ENCODE measurements at places on chromosomes 6 and 20.

GRCh38 chr6:104218116-104218515, 641.6 kb downstream of the HACE1 start:
- H3K27ac ChIP-seq, result no peak overlapping the region
- H3K27me3 ChIP-seq, result no peaks in the 10 kb centered on the region
- H3K4me1 ChIP-seq, result no peaks in the 10 kb centered on the region
- H3K4me3 ChIP-seq, result no peak overlapping the region
- DNase-seq, result no peak

DNA sequence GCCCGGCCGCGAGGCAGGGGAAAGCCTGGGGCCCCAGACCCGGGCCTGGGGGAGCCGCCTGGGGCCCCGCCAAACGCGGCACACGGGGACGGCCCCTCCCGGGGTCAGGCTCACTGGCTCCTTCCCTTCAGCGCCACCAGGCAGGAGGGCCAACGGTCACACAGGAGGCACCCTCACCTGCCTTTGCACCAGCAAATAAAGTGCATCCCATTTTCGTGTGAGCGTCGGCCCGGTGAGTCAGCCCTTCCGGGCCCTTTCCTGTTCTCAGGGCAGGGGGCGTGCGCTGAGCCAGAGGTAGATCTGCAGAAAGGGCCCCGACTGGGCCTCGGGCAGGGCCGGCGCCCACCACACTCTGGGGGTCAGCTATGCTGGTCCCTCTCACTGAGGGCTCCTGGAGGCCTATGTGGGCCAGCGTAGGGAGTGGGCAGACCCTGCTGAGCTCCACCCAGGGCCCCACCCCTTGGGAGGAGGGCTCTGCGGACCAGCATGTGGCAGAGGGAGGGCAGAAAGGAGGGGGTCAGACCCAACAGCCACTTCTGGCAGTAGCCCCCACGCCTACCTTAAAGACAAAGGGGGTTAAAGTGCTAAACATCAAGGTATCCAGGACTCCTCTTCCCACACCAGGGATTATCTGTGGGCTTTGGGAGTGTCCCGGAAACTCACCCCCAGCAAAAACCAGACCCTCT, 931 bp upstream of the UCKL1 start:
- H3K4me3 ChIP-seq, result no peak overlapping the region
- H3K27me3 ChIP-seq, result no peaks in the 10 kb centered on the region
- H3K36me3 ChIP-seq, result no peaks in the 10 kb centered on the region
- H3K4me1 ChIP-seq, result peaks cover 6% of the 10 kb centered on the region
- peak; percentile 60 for DNase-seq

DNA sequence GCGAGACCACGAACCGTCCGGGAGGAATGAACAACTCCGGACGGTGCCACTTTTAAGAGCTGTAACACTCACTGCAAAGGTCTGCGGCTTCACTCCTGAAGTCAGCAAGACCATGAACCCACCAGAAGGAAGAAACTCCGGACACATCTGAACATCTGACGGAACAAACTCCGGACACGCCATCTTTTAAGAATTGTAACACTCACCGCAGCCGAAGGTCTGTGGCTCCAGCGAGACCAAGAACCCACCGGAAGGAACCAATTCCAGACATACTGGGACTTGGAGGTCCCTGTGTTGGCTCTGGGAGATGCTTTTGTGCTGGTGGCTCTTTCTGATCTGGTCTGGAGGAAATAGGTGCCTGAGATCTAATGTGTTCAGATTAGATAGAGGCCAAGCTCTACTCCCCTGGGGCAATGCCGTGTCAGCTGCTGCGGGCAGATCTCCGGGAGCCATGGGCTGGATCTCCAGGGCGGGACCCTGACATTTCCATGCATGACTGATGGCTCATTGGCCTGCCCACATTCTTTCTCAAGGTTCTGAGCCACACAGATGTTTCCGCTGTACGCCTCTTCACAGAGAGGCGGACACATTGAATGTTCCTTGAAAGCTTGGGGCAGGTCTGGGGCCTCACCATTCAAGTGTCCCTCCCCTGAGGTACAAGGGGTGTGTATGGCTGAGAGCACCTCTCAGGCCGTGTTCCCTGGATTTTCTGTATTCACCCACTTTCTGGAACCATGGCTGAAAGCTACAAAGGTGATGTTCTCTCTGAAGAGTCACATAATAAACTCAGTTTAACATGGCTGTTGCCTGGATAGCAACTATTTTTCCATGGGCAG, 29.3 kb downstream of the GMPR start:
- DNase-seq, result no peak
- H3K27ac ChIP-seq, result no peak overlapping the region
- no peaks in the 10 kb centered on the region for H3K36me3 ChIP-seq
- peaks cover 3% of the 10 kb centered on the region for H3K4me1 ChIP-seq
- H3K4me3 ChIP-seq, result no peak overlapping the region

DNA sequence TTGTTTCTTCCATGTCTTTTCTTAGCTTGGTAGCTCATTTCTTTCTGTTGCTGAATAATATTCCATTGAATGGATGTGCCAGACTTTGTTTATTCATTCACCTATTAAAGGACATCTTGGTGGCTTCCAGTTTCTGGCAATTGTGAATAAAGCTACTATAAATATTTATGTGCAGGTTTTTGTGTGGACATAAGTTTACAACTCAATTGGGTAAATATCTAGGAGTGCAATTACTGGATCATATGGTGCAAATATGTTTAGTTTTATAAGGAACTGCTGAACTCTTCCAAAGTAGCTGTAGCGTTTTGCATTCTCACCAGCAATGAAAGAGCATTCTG, 16.8 kb upstream of the SDCBP2 start:
- H3K4me1 ChIP-seq, result no peaks in the 10 kb centered on the region
- H3K4me3 ChIP-seq, result no peak overlapping the region
- no peak for DNase-seq
- no peaks in the 10 kb centered on the region for H3K36me3 ChIP-seq
- no peaks in the 10 kb centered on the region for H3K27me3 ChIP-seq

GRCh38 chr20:46040902-46041535, 12.0 kb downstream of the SLC12A5 start:
- no peak overlapping the region for H3K27ac ChIP-seq
- no peaks in the 10 kb centered on the region for H3K36me3 ChIP-seq
- H3K4me3 ChIP-seq, result no peak overlapping the region
- H3K27me3 ChIP-seq, result peaks cover 5% of the 10 kb centered on the region
- peak; percentile 61 for DNase-seq

DNA sequence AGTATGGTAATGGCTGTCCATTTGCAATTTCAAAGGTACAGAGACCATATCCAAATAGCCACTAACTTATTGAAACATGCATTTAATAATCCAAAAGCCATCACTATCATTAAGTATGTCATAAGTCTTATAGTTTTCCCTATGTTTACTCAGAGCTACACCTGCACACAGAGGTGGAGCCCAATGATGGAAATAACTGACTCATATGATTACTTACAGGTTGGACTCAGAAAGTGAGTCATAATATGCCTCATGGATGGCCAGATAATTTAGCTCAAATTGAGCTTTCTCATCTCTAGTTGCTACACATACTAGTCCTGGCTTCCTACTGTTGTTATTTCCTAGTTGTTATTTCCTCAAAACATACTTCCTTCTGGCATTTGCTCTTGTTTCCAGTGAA, 104.4 kb upstream of the KHDRBS2 start:
- H3K27me3 ChIP-seq, result no peaks in the 10 kb centered on the region
- H3K4me3 ChIP-seq, result no peak overlapping the region
- no peak overlapping the region for H3K27ac ChIP-seq
- H3K36me3 ChIP-seq, result no peaks in the 10 kb centered on the region
- no peak for DNase-seq

DNA sequence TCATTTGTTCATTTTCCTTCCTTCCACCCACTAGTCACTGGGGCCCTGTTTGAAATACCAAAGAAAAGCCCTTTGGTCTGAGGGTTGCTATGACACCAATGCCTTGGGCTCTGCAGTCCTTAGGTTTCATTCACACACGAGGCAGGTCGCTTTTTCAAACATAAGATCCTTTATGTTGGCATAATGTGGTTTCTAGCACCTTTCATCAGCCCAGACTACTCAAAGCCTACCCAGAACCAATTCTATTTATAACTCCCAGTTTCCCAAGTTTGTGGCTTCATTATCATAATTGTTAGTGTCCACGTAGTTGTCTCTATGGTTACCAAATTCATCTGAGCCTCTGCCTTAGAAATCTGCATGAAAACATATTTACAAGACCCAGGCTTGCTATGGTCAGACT, 6.6 kb upstream of the TP53RK start:
- H3K27me3 ChIP-seq, result no peaks in the 10 kb centered on the region
- H3K36me3 ChIP-seq, result no peaks in the 10 kb centered on the region
- H3K27ac ChIP-seq, result no peak overlapping the region

- no peaks in the 10 kb centered on the region for H3K36me3 ChIP-seq
- DNase-seq, result no peak
- no peaks in the 10 kb centered on the region for H3K4me1 ChIP-seq
- no peaks in the 10 kb centered on the region for H3K27me3 ChIP-seq
- no peak overlapping the region for H3K4me3 ChIP-seq
- no peak overlapping the region for H3K27ac ChIP-seq
Observed at GRCh38 chr6:35787266-35788218, 6.7 kb downstream of the CLPSL1 start.

DNA sequence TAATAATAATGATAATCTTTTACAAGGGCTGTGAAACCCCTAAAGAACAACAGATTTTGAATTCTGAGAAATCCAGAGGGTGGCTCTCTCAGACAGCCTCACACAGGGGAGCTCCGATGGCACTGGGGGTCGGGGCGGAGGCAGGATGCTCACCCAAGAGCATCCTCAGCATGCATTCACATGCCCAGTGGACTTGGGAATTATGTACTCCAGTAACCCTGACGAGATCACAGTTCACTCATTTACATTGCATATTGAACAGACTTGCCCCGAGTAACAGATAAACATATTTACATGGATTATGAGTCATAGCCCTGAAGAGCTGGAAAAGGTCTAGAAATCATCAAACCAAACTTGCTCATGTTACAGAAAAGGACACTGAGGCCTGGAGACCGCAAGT, 482.7 kb upstream of the JARID2 start:
- H3K27me3 ChIP-seq, result no peaks in the 10 kb centered on the region
- H3K27ac ChIP-seq, result no peak overlapping the region
- no peak overlapping the region for H3K4me3 ChIP-seq
- peaks cover 7% of the 10 kb centered on the region for H3K4me1 ChIP-seq
- no peaks in the 10 kb centered on the region for H3K36me3 ChIP-seq
- no peak for DNase-seq

GRCh38 chr6:34671801-34672656, 24.5 kb downstream of the ILRUN start:
- peaks cover 5% of the 10 kb centered on the region for H3K4me1 ChIP-seq
- H3K27me3 ChIP-seq, result no peaks in the 10 kb centered on the region
- H3K36me3 ChIP-seq, result peaks cover 2% of the 10 kb centered on the region
- no peak for DNase-seq
- H3K4me3 ChIP-seq, result no peak overlapping the region
- H3K27ac ChIP-seq, result peak overlapping the region; percentile 67

GRCh38 chr6:37994223-37994622, 174.7 kb downstream of the ZFAND3 start:
- no peak overlapping the region for H3K27ac ChIP-seq
- no peaks in the 10 kb centered on the region for H3K27me3 ChIP-seq
- no peaks in the 10 kb centered on the region for H3K36me3 ChIP-seq
- peaks cover 6% of the 10 kb centered on the region for H3K4me1 ChIP-seq
- peak; percentile 20 for DNase-seq
- H3K4me3 ChIP-seq, result no peak overlapping the region

DNA sequence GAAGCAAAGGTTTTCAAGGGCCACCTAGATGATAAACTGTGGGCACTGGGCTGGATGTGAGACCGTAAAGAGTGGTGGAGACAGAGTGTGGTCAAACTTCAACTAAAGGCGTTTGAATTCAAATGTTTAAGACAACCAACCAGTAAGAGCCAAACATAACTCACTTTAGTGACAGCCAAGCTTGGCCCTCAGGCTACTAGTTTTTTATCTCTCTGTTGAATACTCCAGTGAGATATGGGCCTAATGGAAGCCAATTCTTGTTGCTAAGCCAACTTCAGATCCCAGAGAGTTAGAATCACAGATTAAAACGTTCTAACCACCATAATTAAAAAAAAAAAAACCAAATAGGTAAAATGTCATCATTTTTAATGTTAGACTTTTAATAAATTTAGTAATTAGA, 57.3 kb downstream of the TRMT6 start:
- no peak for DNase-seq
- H3K27me3 ChIP-seq, result peaks cover 2% of the 10 kb centered on the region
- H3K36me3 ChIP-seq, result no peaks in the 10 kb centered on the region
- H3K4me3 ChIP-seq, result no peak overlapping the region
- H3K27ac ChIP-seq, result no peak overlapping the region
